ENCODE measurements at places on chromosomes 1 and 21. TPM values are rescaled to one million over a fixed set of nuclear protein-coding genes. Genes with fewer than 3 reads are reported as not detected.

The BNIPL gene
- 0.16 TPM for total RNA-seq

The CAMTA1 gene
- 128 TPM for total RNA-seq

The SELP gene
- total RNA-seq = 22.5 TPM

The JAM2 gene
- 35.9 TPM for total RNA-seq

The HTR6 gene
- not detected for total RNA-seq

GRCh38 chr21:27535188-27535587 is 568.3 kb upstream of the ADAMTS5 start:
- DNase-seq = no peak

- no peak for DNase-seq
Observed at GRCh38 chr1:9960011-9960410, 16.7 kb downstream of the NMNAT1 start.

- no peak for DNase-seq
Observed at GRCh38 chr1:6212193-6212959, 6.5 kb downstream of the RNF207 start.

- DNase-seq = no peak
Observed at GRCh38 chr1:151739590-151740355, 18.5 kb downstream of the RIIAD1 start.

- no peak for DNase-seq
Observed at GRCh38 chr1:41687007-41687406, 202.5 kb upstream of the EDN2 start.

- no peak for DNase-seq
Observed at GRCh38 chr1:209388358-209388757, 195.2 kb upstream of the CAMK1G start.
